ENCODE measurements at places on chromosomes 5 and 9.
A peak's percentile ranks its signal among the peaks of the same experiment; 100 is the strongest.

DNA sequence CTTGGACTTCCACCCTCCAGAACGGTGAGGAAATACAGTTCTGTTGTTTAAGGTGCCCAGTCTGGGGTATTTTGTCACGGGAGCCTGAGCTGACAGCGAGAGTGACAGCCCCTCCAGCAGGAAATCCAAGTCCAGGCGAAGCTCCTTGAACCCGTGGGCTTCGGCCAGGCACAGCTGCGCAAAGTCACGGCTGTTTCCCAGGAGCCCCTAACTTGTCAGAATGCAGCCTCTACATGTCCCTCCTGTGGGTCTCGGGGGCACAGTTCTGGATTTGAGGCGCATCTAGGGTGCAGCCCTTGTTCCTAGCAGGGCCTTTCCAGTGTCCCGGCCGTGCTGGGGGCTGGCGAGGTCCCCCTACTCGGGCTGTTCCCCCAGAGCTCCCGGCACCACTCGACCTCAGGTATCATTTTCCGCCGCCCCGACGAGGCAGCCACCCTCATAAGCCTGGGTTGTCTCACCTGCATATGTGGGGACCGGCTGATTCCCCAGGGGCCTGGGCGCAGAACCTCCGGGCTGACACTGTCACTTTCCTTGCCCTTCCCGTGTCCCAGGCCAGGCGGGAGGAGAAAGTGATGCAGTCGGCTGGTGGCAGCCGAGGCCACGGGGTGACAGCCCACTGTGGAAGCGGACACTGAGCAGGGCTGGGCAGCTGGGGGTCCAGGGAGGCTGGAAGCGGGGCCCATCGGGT is 4.5 kb downstream of the LCN8 start:
- no peak for DNase-seq

DNA sequence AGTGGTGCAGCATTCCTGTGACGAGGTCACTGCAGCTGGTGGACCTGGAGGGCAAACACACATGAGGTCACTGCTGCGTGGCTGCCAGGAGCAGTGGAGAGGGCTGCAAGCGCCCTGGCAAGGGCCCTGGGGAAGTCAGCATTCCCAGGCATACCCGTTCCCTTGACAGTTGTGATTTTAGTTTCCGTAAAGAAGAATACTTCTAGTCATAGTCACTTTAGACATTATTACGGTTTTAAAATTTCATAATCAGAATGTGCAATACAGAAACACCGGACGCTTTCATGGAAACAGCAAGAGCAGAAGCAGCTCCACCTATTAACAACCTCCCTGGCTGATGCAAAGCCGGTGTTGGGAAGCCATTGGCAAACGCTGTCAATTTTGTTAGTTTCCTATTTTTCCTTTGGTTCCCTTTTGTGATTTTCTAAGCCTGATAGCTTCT is 129.8 kb downstream of the GADD45G start:
- no peak for DNase-seq

GRCh38 chr9:133429641-133430161 is 7.5 kb downstream of the ADAMTS13 start:
- no peak for DNase-seq

GRCh38 chr9:33377089-33377715 is 25.2 kb downstream of the AQP7 start:
- DNase-seq: no peak

- peak; percentile 93 for DNase-seq
Measured at GRCh38 chr5:132490484-132491367, at the start of gene IRF1. IRF1 (minus strand) TSS chr5:132490773; CDS start chr5:132489478, 1,295 bp downstream.

DNA sequence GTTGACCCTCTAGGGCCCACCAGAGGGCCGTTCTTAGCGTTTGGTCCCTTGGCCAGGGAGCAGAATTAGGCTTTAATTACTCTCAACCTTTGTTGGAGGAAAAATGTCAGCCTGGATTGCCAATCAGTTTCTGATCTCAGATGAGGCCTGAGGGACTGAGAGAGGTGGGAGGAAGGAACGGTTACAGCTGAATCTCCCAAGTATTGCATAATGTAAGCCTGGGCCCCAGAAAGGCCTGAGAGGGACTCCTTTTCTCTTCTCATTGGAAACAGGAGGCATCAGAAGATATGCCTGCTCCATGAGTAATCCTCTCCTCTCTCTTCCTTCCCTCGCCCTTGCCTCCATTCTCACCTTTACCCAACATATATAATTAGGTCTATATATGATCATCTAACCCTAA is 105.7 kb downstream of the INSYN2B start:
- DNase-seq: no peak

DNA sequence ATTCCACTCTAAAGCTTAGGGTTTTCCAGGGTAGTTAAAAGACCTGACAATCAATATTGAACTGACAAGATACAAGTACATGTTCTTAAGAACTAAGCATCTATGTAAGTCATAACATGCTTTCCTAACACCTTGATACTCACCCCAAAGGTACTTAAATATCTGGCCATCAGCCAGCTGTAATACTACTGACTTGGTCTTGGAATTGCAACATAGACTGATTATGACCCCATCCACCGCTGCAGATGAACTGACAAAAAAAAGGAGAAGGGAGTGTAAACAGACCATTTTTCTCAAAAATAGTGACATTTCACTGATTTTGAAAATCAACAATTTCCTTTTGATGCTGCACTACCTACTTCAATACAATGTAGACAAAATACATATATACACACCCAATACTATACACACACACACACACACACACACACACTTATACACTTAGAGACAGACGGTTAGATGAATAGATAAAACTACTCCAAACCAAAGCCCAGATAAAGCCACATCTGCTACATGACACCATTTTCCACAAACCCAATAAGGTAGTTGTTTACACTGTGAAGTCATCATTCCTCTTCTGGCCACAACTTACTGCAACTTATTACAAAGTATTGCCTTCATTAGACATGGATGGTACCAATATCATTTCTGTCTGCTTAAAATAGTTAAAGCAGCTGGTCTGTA is 30.4 kb downstream of the ELP1 start:
- DNase-seq: no peak

GRCh38 chr5:61177716-61178115 is 15.4 kb upstream of the SMIM15 start:
- DNase-seq: no peak

DNA sequence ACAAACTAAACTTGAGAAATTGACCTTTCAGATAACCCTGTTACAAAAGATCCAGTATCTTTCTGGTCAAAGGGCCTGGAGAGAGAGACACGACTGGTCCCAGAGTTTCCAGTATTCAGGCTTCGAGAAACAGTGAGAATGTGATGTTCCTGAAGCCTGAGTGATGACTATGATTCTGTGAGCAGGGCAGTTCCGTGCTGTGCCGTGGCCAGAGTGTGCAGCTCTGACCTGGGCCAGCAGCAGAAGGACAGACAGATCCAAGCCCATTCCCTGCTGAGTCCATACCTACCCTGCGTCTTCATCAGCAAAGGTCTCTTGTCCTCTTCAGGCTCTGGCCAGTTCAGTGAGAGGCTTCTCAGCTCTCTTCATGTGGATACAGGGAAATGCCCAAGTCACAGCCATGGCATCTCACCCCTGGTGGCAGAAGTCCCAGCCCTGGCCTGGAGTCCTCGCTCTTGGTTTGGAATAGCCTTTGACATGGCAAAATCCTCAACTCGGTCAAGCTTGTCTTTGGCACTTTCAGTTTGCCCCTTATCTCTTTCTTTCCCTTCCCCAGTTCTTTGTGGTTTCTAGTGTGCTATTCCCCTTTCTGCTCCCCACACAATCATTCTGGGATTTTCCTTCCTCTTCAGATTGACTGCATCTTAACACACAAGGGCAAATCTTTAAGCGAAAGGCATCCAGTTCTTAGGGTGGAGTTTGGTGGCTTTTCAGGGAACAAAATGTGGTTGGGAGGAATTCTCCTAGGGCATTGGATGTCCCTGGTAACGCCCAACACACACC is 107.7 kb downstream of the LIFR start:
- no peak for DNase-seq

GRCh38 chr9:20507431-20507830 is 114.9 kb downstream of the MLLT3 start:
- no peak for DNase-seq

GRCh38 chr5:113085880-113086409 is 109.3 kb downstream of the DCP2 start:
- no peak for DNase-seq

Data from AG09319 (cell line).